ENCODE measurements at places on chromosomes 3 and 15.

DNA sequence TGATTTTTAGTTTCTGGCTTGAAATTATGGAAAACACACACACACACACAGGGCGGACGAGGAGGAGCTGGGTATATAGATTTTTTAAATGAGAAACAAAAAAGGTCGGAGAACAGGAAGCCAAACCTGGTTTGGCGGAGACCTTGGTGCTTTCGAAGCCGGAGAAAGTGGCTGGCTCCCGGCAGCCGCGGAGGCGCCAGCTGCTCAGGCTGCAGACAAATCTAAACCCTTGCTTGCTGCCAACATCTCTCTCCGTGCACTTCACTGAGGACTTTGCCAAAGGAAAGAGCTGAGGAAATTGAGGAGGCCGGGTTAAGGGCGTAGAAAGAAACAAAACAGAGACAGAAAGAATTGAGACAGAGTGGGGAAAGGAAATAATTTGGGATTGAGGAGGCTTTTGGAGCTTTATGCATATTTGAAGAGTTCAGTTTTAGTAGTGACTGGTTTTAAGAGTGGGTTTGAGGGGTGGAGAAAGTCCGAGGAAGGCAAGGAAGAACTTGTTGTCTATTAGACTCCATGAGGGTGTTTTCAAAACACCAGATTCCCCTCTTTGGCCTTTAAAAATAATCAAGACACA is 2.2 kb downstream of the ZIC1 start:
- DNase-seq = no peak

- DNase-seq = no peak
Measured at GRCh38 chr3:42778644-42779043, 5.6 kb upstream of the CCDC13 start.

GRCh38 chr3:5442106-5442785 is 254.7 kb downstream of the EDEM1 start:
- no peak for DNase-seq

DNA sequence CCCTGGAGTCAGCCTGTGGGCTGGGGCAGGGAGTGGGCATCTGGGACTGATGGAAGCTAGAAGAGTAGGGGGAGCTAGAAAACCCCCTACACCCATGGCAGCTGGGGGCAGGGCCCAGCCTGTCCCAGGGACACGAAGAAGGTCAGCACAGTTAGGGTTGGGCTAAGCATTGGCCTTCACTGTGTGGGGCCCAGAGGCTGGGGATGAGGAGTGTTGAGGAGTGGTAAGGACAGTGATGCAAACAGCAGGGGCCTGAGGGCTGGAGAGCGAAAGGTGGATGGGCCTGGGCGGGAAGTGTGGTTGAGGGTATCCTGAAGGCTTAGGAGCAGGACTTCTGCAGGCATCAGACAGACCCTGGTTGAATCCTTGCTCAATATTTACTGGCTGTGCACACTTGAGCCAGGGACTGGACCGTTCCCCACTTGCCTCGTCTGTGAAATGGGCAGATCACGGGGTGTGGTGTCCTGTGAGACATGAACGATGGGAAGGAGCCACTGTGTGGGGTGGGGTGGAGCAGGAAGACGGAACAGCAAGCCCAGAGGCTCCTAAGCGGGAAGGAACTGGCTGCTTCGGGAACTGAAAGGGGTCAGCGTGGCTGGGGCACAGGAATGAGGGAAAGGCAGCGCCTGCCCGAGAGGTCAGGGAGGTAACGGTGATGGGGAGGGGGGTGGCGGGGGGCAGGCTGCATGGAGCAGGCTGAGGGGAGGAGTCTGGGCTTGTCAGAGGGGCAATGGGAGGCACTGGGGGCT is 7.3 kb downstream of the PRKCD start:
- peak; percentile 83 for DNase-seq

- peak; percentile 29 for DNase-seq
Measured at GRCh38 chr3:133895208-133896001, at the start of gene RAB6B. RAB6B (minus strand) TSS chr3:133895882; CDS start chr3:133895466, 416 bp downstream.

DNA sequence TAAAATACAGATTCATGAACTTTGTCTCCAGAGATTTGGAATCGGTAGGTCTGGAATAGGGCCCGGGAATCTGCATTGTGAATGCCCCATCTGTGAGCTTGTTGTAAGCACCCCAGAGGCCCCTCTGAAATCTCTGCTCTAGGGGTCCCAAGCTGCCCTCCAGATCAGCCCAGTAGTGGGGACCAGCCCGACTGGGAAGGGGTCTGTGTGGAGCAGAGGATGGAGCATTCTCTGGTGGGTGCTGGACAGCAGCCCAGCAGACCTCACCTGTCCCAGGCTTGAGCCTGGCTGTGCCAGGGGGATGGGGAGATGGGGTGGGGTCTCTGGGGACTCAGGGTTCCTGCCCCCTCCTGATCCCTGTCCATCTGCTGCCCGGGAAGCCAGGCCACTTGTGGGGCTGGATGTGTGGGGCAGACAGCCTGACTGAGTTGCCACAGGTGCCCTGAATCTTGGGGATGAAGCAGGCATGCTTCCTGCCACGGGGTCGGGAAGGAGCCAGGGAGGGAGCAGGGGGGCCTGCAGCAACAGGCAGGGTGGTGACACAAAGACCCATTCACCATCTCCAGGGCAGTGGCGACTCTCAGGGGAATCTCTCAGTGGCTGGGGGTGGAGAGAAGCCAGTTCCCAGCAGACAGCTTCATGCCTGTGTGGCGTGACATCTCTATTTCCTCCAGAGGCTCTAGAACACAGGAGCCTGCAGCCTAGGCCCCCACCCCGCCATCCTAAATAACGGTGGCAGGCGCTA is 99.3 kb downstream of the WNT7A start:
- no peak for DNase-seq

DNA sequence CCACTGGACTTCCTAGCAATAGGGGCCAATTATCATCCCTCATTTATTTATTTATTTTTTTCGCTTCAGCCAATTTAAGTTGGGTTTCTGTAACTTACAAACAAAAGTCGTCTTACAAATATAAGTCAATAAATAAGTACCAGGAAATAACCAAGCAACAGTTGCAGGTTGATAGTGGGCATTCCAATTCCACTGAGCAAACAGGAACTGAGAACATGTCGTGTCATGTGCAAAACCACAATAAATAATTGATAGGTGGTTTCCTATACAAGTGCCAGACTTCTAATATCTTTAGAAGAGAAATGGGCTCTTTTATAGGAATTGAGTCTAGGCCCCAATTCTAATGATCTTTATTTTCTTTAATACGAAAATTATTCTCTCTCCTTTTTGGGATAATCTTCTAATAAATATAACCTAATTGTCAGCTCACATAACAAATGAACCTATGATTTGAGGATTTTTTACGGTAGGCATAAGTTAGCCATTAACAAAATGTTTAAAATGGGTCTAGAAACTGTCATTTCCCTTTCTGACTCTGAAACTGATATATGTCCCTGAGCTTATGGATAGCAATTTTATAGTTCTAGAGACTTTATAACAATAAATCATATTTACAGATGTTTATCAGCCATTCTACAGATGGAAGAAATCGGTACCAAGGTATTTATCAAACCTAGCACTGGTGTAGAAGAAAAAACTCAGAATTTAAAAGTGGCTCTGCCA is 571.8 kb downstream of the FOXP1 start:
- DNase-seq = no peak

DNA sequence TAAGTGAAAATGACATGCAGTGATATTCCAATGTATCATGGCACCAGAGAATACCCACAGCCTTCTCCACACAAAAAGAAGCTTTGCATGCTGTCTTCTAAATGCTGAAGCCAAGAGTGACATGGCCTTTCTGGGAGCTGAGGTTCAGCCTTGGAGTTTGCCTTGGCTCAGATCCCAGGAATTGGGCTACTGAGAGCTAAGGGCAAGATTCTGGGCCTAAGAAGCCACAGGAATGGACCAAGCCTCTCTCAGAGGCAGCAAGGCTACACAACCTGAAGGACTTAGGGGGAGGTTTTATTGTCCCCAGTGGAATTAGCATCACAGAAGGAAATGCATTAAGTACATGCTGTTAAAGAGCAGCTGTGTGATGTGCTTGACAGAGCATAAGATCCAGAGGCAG is 1078.5 kb downstream of the TUSC7 start:
- no peak for DNase-seq

DNA sequence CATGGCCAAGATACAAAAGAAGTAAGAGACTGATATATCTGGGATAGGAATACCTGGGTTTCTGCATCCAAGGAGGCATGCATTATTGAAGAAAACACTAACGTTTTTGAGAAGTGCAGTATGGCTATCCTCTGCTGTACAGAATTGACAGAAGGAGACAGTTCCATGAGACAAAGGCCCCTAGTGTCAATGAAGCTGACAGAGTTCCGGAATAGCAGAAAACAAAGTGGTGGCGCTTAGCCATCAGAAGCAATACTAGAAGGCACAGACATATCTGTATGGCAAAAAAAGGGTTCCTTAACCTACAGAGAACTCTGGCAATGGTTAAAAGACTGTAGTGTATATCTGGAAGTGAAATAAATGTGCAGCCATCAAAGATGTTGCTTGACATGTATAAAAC is 77.8 kb downstream of the VGLL3 start:
- DNase-seq = no peak

DNA sequence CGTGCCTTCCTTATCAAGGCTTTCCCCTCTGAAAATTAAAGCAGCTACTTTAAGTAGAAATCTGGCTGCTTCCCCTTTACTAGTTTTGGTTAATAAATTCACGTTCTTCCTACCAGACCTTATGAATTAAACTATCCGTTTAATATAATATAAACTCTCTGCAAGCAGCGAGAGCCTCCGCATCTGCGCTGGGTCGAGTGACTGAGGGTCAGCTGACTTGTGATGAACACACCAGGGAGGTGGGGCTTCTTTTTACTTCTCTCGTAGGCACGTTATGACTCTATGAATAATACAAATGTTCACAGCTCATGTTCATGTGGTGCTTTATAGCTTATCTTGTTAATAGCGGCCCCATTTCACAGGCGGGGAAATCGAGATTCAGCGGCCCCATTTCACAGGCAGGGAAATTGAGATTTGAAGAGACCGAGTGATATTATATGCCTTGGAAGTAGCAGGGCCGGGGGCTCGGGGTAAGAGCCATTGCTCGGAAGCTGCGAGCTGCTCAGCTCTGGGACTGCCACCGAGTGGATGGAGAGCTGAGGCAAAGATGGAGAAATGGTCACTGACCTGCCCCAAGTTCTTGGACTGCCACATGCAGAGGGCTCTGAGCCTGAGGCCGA is 8.3 kb downstream of the MUC4 start:
- DNase-seq = no peak

- no peak for DNase-seq
Measured at GRCh38 chr15:25416693-25417092, 22.1 kb downstream of the UBE3A start.

- DNase-seq = no peak
Measured at GRCh38 chr3:14392803-14393319, 9.5 kb upstream of the SLC6A6 start.

- DNase-seq = no peak
Measured at GRCh38 chr3:58556761-58557221, 19.8 kb upstream of the ACOX2 start.

DNA sequence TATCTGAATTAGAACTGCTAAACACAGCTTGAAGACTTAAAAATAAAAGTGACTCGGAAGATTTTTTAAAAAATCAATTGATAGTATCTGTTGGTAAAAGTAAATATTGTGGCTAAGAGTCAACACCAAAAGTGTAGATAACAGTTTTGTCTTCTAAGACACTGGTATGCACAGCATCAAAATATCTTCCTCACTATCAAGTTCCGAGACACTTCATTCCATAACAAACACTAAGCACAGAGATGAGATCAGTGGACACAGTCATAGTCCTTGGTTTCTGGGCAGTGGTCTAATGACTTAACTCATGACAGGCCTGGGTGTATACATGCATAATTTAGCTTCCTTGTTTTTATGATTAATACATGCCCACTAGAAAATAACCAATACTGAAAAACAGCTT is 63.2 kb downstream of the PXYLP1 start:
- no peak for DNase-seq

DNA sequence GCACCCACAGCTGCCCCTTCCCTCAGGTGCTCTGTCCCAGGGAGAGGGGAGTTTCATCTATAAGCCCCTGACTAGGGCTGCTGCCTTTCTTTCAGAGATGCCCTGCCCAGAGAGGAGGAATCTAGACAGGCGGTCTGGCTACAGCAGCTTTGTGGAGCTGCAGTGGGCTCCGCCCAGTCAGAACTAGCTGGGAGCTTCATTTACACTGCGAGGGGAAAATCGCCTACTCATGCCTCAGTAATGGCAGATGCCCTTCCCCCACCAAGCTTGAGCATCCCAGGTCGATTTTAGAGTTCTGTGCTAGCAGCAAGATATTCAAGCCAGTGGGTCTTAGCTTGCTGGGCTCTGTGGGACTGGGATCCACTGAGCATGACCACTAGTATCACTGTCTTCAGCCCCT is 181.2 kb upstream of the RARB start:
- no peak for DNase-seq

DNA sequence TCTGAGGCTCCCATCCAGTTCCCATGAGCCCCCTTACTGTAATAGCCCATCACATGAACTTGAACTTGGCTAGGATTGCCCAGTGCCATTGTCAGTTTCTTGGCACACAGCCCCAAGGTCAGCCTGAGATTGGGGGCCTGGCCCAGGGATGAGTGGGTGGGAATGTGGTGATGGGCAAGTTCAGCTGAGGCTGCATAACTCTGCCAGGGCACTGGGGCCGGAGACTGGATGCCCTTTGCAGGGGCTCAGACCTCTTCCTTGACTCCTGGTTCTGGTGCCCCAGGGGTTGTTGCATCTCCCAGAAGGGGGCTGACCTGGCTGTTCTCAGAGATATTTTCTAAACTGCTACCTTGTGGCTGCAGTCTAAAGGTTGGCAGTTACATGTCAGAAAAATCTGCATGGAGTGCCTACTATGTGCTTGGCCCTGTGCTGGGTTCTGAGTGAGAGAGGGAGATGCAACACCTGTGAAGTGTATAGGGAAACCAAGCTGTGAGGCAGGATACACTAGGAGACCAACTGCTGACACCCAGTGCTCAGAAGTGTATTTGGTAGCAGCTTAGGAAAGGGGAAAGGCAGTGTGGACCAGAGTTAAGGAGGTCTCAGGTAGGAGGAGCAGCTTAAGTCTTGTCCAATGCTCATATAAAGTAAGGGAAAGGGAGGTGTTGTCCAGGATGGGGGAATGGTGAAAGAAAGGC is 74.8 kb upstream of the PRR23C start:
- DNase-seq = no peak

- DNase-seq = no peak
Measured at GRCh38 chr3:110495201-110495927, 576.3 kb upstream of the NECTIN3 start.

- DNase-seq = no peak
Measured at GRCh38 chr15:62066663-62067447, at the start of gene C2CD4A. C2CD4A (plus strand) TSS chr15:62066977; CDS start chr15:62067614, 637 bp downstream.

DNA sequence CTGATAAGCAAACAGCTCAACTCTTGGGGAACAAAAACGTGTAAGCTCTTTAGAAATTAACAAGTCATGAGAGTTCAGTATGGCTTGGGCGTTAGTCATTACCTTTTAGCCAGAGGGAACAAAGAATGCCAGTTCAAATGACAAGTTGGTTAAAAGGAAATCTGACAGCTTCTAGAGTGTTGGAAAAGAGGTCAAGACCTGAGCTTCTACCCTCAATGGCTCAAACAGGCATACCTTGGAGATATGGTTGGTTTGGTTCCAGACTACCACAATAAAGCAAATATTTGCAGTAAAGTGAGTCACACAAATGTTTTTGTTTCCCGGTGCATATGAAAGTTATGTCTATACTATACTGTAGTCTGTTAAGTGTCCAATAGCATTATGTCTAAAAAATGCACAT is 136.1 kb downstream of the CACNA1D start:
- no peak for DNase-seq

Measured in HL-60 (cell line).